ENCODE measurements at places on chromosomes 4 and X.

GRCh38 chr4:21888195-21888976 lies 60.2 kb downstream of the KCNIP4 start:
- no peak for DNase-seq

GRCh38 chrX:139207655-139208054 lies 322.9 kb upstream of the F9 start:
- no peak for DNase-seq

GRCh38 chrX:45449982-45450381 lies 249.3 kb upstream of the DIPK2B start:
- no peak for DNase-seq

DNA sequence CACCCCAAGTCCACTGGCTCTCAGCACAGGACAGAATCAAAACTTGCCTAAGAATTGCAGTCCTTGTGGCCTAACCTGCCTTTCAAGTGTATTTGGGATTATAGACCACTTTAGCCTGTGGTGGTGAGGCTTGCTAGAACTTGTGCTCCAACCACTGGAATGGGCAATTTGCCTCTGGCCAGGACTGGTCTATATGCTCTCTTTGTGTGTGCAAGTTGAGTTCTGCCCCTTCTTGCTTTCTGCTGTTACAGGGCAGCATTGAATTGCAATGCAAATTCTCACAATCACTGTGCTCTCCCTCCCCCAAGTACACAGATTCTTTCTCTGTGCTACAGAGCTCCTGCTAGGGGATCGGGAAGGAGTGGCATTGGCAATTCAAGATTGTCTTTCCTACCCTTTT lies 233.6 kb upstream of the DIPK2B start:
- DNase-seq, result no peak
